Calu3 (cell line): ENCODE measurements at places on chromosomes 16 and 17. TPM values are rescaled to one million over a fixed set of nuclear protein-coding genes. Genes with fewer than 3 reads are reported as not detected.

DNA sequence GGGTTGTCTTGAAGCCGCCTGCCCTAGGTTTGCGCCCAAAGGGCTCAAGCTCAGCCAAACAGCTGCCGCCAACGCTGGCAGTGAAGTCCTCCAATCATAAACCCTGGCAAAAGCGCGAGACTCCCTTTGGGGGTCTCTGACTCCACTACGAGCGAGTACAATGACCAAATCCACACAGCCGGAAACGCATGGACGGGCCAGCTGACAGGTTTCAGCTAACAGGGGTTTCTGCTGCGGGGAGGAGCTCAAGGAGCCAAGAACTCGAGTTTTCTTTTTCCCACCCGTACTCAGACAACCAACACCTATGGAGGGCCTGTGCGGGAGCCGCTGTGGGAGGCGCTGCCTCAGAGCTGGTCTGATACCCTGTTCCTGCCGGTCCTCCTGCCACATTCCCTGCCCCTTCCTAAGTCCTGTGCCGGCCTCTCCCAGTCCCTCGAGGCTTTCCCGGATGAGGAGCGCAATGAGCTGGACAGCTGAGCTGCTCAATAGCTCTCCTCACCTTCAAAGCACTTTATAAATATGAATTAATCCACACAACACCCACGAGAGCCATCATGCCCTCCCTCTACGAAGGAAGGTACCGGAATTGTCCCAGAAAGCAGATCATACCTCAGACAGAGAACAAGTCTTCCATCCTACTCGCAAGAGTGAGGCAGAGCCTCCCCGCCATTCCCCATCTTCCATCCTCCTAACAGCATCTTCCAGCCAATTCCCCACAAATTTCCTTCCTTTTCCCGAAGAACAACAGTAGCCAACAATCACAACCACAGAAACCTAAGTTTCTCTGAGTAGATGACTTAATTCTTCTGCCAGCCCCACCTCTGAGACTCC, 6.1 kb downstream of the ABR start:
- no peaks in the 10 kb centered on the region for H3K4me1 ChIP-seq
- H3K36me3 ChIP-seq: peaks cover 7% of the 10 kb centered on the region
- no peak overlapping the region for H3K27ac ChIP-seq
- DNase-seq: no peak
- no peaks in the 10 kb centered on the region for H3K27me3 ChIP-seq
- no peak overlapping the region for H3K4me3 ChIP-seq

DNA sequence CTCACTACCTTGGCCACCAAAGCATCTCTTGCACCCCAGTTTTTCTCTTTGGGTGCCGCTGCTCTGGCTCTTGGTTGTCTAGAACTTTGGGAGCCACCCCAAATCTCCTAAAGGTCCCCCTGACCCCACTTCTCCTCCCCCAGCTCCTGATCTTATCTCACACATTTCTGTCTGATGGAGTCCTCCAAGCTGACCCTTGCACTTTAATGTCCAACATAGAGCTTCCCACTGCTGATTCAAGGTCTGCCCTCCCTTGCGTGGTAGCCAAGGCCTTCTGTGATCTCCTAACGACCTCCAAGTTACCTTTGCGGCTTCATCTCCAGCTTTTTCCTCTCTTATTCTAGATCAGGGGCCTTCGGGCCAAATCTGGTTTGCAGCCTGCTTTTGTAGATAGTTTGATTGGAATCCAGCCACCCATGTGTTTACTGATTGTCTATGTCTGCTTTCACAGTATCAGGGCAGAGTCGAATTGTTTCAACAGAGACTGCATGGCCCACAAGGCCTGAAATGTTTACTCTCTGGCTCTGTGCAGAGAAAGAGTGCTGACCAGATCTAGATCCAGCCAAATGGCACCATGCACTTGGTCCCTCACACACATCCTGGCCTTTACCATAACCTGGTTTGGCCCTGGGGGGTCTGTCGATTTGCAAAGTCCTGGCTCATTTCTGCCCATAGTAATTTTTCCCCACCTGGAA, 168.6 kb downstream of the HAPSTR1 start:
- H3K27ac ChIP-seq: no peak overlapping the region
- no peak for DNase-seq
- no peaks in the 10 kb centered on the region for H3K36me3 ChIP-seq
- no peak overlapping the region for H3K4me3 ChIP-seq

DNA sequence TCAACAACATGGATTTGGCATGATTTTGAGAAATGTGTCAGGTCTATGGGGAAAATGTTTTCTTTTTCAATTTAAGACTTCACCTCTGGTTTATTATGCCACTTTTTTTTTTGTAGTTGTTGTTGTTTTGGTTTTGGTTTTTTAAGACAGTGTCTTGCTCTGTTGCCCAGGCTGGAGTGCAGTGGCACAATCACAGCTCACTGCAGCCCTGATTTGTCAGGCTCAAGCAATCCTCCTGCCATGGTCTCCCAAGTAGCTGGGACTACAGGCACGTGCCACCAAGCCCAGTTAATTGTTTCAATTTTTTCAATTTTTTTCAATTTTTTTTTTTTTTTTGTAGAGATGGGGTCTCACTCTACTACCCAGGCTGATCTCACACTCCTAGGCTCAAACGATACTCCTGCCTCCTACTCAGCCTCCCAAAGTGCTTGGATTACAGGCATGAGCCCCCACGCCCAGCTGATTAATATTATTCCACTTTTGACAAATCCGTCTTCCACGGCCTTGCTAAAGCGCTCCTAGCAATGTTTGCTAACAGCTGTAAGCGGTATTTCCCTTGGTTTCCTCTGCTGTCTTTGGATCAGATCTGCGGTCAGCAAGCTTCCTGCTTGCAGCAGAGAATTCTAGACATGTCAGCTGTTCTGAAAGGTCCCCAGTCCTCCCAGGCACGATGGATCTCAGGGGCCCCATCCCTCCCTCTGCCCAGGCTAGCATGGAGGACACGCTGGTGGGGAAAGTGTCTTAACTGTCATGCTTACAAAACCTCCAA, 7.0 kb upstream of the MILR1 start:
- no peak overlapping the region for H3K4me3 ChIP-seq
- DNase-seq: no peak
- H3K27ac ChIP-seq: peak overlapping the region; percentile 30
- H3K4me1 ChIP-seq: peaks cover 6% of the 10 kb centered on the region
- no peaks in the 10 kb centered on the region for H3K27me3 ChIP-seq
- H3K36me3 ChIP-seq: no peaks in the 10 kb centered on the region

GRCh38 chr16:81431554-81432353, 12.9 kb upstream of the CMIP start:
- H3K27ac ChIP-seq: no peak overlapping the region
- no peak for DNase-seq
- H3K27me3 ChIP-seq: no peaks in the 10 kb centered on the region
- H3K4me3 ChIP-seq: no peak overlapping the region
- H3K4me1 ChIP-seq: peaks cover 23% of the 10 kb centered on the region
- H3K36me3 ChIP-seq: no peaks in the 10 kb centered on the region

- H3K4me3 ChIP-seq: no peak overlapping the region
- H3K4me1 ChIP-seq: no peaks in the 10 kb centered on the region
- H3K27ac ChIP-seq: no peak overlapping the region
- H3K27me3 ChIP-seq: peaks cover 22% of the 10 kb centered on the region
- peaks cover 10% of the 10 kb centered on the region for H3K36me3 ChIP-seq
Observed at GRCh38 chr17:62656446-62656845, 29.0 kb downstream of the MRC2 start.

DNA sequence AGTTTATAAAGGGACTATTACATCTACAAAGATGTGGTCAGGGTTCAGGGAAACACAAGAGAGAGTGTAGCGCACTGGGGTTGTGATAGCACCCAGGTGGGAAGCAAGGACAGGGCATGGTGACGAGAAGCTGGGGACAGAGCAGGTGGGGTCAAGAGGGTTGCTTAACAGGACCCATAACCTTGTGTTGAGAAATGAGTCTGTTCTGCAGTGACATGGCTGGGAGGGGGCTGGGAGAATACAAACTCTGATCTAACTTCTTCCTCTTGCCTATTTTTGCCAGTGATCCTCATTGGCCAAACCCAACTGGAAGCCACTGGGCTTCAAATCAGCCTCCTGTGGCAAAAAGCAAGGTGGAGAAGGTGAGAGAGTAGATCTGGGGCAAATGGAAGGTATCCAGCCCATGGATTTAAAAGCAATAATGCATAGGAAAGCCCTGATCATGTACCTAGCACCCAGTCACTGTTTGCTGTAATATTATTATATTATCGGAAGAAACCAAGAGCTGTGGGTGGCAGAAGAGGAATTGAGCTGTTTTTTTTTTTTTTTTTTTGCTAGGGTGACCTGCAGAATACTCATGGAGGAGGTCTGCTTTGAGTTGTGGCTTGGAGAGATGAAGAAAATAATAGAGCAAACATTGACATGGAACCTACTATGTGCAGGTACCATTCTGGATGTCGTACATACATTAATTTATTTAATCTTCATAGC, 76.9 kb upstream of the ZFHX3 start:
- no peak overlapping the region for H3K27ac ChIP-seq
- H3K4me1 ChIP-seq: peaks cover 22% of the 10 kb centered on the region
- H3K36me3 ChIP-seq: no peaks in the 10 kb centered on the region
- no peak for DNase-seq
- peaks cover 57% of the 10 kb centered on the region for H3K27me3 ChIP-seq

DNA sequence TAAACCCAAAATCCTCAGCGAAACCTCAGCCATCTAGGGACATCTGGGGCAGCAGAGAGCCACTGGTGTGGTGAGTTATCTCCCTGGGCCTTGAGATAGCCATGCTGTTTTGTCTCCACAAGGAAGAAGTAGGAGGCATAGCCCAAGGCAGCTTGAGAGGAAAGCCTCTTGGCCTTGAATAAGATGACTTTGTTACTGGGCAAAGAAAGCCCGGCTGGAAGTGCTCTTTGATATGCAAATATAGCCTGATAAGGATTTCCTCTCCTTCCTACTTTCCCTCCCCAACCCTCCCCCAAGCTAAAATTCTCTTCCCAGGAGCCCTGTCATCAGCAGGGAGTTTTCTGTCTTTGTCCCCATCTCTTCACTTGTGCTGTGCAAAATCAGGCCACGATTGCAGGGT, 694.4 kb downstream of the MAF start:
- DNase-seq: no peak
- no peak overlapping the region for H3K27ac ChIP-seq
- no peak overlapping the region for H3K4me3 ChIP-seq
- H3K27me3 ChIP-seq: no peaks in the 10 kb centered on the region

DNA sequence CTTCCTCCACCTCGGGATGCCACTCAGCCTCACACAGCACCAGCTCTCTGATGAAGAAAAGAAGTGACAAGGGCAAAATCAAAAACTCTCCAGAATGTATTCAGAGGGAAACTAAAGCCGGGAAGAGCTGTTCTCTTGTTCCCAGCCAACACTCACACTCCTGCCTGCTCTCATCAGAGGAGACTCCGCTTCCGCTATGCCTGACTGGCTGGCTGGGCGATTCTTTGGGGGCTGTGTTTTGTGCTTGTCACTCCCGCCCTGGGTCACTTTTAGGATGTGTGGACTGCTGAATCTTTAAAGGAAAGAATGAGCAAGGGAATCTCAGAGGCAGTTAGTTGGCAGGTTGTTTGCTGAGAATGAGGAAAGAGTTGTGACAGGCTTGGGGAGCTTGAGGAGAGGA, 54.6 kb upstream of the TBX2 start:
- H3K4me1 ChIP-seq: no peaks in the 10 kb centered on the region
- DNase-seq: no peak
- H3K4me3 ChIP-seq: no peak overlapping the region
- peaks cover 15% of the 10 kb centered on the region for H3K27me3 ChIP-seq
- H3K27ac ChIP-seq: no peak overlapping the region

DNA sequence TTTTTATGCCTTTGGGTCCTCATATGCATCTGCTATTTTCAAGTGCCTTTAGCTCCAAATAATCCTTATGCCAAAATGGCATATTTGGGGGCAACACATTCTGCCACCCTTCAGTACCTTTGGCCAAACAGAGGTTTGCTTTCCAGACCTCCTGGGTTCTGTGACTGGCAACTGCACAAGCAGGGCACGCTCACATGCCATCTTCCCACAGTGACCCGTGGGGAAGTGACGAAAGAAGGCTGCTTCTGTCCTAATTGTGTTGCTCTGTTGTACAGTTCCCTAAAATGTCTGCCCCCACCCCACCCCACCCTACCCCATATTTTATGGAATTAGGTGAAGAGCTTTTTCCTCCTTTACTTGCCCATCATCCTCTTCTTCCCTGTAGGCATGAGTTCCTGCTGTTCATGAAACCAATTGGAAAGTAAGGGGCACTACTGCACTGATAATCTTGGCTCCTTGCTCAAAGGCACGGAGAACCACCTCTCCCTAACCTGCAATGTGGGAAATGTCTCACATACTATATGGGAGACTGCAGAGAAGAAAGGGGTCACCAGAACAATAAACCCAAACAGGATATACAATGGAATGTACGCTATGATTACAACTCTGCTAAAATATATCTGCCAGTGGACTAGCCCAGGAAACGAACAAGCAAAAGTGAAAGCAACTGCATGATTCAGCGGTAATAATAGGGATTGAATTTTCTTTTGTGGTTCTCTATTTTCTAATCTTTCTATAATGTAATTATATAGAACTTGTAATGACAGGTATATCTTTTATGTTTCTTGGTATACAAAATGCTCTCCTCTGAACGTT, 3.3 kb upstream of the SLFN12L start:
- H3K36me3 ChIP-seq: no peaks in the 10 kb centered on the region
- peak overlapping the region; percentile 86 for H3K27ac ChIP-seq
- no peak for DNase-seq
- H3K27me3 ChIP-seq: no peaks in the 10 kb centered on the region

DNA sequence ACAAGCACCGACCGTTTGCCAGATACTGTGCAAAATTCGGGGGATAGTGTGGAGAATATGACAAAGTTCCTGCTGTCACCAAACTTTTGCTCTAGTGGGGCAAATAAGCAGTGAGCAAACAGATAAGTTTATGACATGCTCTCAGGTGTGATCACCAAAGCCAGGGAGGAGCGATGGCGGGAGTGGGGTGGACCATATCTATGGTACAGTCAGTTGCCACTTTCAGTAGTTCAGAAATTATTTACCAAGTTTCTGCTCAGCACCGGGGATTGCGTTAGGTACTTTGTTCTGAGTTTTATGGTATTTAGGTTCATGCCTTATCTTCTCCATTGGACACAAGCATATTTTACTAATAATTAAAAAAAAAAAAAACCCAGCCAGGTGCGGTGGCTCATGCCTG, 11.9 kb downstream of the MSI2 start:
- H3K27ac ChIP-seq: no peak overlapping the region
- H3K4me3 ChIP-seq: no peak overlapping the region
- DNase-seq: no peak
- no peaks in the 10 kb centered on the region for H3K4me1 ChIP-seq
- no peaks in the 10 kb centered on the region for H3K27me3 ChIP-seq

DNA sequence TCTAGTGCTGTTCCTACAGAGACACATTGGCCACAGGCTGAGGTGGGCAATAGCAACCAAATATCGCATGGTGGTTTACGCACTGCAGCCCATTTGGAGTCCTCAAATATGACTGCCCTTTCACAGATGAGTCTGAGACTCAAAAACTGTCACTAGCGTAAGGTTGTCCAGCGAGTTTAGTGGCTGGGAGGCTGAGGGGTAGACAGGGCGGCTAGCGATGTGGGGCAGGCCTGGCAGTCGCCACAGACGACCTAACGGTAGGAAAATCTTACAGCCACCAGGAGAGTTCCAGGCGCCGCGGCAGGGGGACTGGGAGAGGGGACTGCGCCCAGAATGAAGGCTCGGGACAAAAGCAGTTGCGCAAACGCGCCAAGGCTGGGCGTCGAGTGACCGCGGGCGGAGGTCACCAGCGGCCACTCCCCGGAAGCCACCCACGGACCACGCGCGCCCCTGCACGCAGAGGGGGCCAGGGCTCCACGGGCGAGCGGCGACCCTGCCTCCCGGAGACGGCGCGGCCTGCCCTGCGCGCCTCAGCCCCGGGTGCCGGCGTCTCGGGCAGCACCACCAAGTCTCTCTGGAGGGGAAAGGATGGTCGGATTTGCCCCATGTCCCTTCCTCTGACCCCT, 699 bp upstream of the MAP1LC3B start:
- peaks cover 82% of the 10 kb centered on the region for H3K36me3 ChIP-seq
- no peaks in the 10 kb centered on the region for H3K27me3 ChIP-seq
- peaks cover 50% of the 10 kb centered on the region for H3K4me1 ChIP-seq

The KIAA0753 gene
- total RNA-seq: 19.8 and 25.9 TPM in 2 replicates

The IGF2BP1 gene
- total RNA-seq: 14.4 and 17.6 TPM in 2 replicates

The CDK5R1 gene
- 4.0 and 4.3 TPM in 2 replicates for total RNA-seq

The GLIS2 gene
- total RNA-seq: 22.1 and 24.5 TPM in 2 replicates
